CD4-positive, alpha-beta T cell treated with Interleukin-6 at 100 ng/mL for 8 hours (primary cell): ENCODE measurements at places on chromosomes 13 and 19.

DNA sequence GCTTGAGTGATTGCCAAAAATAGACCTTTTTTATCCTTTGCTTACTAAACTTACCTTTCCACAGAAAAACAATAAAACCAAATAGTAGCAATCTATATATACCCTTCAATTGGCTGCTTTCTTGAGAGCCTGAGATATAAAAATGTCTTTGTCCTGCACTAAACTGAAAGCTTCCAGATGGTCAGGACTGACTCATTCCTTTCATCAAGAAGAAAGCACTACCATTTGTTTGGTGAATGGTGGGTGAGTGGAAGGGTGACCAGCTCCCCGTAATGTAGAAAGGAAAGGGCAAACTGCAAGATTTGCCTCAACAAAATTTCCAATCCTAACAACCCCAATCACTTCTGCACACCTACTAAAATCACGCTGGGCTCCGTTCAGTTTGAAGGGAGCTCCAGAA lies 67.8 kb downstream of the SACS start:
- no peak for DNase-seq

GRCh38 chr13:75871059-75871458 lies 234.9 kb downstream of the LMO7 start:
- DNase-seq: no peak

DNA sequence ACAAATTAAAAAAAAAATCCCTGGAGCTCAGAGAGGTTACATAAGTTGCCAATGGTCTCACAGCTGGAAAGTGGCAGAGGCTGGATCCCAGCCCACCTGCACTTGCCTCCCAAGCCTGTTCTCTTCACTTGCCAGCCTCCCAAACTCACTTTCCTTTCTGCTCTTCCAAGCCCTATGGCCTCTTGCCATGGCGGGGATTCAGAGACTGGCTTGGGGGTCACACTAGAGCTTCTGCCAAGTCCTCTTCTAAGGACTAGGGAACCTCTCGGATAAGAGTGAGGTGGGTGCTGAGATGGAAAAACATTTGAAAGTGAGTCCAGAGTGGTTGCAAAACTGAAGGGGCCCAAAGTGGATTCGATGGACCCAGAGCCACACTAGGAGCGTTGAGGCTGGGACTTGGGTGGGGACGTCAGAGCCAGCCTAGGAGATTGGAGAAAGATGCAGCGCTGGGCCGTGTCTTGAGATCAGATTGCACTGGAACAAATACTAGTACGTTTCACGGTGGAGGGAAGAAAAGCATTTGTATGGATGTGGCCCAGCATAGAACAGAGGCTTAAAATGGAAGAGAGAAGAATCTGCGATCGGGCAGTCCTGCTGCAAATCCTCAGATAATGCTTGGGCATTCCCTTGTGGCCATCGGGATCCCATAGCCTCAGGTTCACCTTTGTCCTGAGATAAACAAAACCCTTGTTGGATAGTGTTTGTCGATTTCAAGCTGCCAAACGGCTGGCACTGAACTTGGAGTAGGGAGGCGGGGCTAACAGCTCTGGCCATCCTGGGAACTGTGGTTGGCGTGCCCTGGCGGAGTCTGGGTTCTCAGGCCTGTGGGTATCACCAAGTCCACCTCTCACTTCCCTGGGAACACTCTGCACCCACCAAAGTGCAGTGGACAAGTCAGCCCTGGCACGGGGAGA lies 84.8 kb downstream of the ING1 start:
- no peak for DNase-seq

DNA sequence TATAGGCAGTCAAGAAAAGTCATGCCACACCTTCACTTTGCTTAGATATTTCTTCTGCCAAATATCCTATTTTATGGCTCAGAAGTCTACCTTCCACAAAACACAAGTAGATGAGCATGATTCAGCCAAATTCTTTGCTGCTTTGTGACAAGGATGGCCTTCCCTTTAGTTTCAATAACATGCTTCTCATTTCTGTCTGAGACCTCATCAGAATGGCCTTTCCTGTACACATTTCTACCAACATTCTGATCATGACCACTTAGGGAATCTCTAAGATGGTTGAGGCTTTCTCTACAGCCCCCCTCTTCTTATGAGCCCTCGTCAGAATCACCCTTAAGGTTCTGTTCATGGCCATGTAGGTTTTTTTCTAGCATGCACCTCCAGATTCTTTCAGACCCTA lies 96.2 kb downstream of the COL4A2 start:
- no peak for DNase-seq

DNA sequence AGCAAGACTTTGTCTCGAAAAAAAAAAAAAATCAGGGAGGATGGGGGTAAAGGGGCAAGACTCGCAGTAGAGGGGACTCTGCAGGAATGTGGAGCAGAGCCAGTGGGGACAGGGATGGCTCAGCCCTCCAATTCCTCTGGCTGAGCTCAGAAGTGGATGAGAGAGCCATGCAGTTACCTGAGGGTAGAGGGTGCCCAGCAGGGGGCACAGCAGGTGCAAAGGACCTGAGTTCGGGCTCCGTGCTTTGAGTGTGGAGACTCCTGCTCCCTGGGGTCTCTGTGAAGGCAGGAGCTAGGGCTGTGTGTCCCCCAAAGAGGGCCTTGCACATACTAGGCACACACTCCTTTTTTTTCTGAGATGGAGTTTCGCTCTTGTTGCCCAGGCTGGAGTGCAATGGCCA lies 7.7 kb downstream of the DOCK6 start:
- DNase-seq: no peak
